ENCODE measurements at places on chromosomes 16 and 17. TPM values are rescaled to one million over a fixed set of nuclear protein-coding genes. Genes with fewer than 3 reads are reported as not detected.

The NPIPA5 gene
- total RNA-seq, result not detected

The SRL gene
- not detected for total RNA-seq

The EXOC3L1 gene
- 0.50 TPM for total RNA-seq

The PPY gene
- total RNA-seq, result not detected

The STX1B gene
- 0.26 TPM for total RNA-seq
